ENCODE measurements at places on chromosomes 12 and 14.

GRCh38 chr14:89429199-89430181 is 12.5 kb upstream of the FOXN3 start:
- DNase-seq, result peak; percentile 54

GRCh38 chr14:50067723-50068495 is 48.5 kb downstream of the VCPKMT start:
- no peak for DNase-seq

DNA sequence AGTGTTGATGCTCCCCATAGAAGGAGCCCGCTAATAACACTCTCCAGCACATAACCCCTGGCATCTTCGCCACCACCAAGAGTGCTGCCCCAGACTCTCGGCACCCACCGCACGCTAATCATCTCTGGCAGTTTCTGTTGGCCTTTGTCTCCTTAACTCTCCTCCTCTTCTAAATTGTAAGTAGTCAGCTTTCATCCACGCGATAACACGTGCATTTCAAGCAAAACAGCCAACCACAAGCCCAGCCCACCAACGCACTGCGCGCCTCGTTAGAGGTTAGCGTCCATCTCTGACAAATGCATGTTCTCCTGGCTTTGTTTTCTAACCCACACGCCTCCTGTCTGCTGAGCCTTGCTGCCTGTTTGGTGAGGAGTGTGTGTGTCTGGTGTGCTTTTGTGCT is 61.1 kb upstream of the RIN3 start:
- DNase-seq, result no peak

- no peak for DNase-seq
These were observed 75.2 kb downstream of the CMAS start for GRCh38 chr12:22121224-22121623.

Measured in urinary bladder (tissue), 4 donors.